ENCODE measurements at places on chromosomes 12 and 14.

GRCh38 chr14:31541702-31542101, 19.5 kb upstream of the NUBPL start:
- no peak for DNase-seq

GRCh38 chr14:89486961-89487360, 69.9 kb upstream of the FOXN3 start:
- DNase-seq: no peak

DNA sequence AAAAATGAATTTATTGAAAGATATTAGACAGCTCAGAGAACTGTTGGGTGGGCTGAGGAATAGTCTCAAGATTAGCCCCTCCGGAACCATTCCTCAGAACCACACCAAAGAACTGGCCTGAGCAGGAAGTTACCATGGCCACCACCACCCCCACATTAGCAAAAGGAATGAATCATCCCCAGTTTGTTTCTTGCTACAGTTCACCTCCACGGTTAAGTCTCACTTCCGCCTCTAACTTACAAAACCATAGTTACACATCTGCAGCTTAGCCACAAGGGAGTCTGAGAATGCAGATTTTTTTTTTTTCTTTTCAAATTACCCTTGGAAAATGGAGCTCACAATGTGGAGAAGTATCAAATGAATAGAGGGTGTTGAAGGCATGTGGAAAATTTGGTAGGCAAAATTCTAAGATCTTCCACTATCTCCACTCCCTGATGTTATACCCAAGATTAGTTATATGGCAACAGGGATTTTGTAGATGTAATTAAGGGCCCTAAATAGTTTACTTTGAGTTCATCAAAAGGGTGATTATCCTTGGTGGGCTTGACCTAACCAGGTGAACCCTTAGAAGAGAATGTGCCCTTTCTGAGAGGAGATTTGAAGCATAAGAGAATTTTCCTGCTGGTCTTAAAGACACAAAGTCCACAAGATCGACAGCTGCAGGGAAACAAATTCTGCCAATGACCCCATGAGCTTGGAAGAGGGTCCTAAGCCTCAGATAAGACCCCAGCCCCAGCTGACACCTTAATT, 129.8 kb upstream of the KRR1 start:
- no peak for DNase-seq

DNA sequence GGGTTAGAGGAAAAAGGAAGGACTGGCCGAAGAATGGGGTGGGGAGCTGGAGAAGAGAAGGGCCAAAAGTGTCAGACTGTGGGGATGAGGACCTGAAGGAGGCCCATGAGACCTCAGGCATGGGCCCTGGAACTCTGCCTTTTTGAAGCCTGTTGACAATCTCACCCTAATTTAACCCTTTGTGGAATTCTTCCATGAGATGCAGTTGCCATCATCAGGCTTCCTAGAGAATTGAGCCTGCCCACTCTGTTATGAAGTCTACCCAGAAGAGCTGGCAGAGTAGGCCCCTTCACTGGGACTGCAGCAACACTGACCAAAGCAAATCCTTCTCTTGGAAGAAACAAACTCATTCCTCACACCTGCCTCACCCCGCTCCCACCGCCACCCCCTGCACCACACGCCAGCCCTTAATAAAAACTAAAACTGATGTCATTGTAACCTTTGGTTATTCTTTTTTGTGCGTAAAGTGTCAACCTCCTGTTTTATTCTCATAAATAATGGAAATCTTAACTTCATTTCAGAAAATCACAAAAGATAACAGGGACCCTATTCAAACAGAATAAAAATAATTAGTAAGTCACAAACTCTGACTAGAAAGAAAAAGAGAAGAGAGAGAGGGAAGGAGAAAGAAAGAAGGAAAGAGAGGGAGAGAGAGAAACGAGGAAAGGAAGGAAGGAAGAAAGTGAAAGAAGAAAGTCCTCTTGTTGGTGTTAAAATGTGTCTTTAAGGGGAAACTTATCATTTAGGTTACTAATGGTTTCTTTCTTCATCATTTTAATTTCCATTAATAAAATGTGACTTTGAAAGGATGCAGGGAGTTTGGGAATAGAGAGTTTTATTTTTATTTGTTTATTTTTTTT, 61.3 kb downstream of the CRADD start:
- DNase-seq: no peak

GRCh38 chr14:77989441-77989991, 180.7 kb upstream of the NRXN3 start:
- no peak for DNase-seq

DNA sequence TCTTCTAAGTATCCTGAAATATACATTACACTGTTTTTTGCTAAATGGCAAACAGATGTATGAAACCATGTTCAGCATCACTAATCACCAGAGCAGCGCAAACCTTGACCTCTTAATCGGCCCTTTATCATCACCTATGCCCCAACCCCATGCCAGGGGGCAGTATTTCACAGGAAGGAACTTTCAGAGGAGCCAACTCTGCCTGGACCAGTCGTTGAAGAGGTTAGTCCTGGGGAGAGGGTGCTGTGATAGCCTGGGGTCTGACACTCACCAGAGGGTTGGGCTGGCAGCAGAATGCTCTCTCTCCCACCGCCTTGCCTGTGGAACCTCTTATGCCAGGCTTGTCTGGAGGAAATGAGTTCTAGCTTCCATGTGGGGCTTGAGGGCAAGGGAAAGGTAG, 411.7 kb downstream of the TMEM117 start:
- DNase-seq: no peak

DNA sequence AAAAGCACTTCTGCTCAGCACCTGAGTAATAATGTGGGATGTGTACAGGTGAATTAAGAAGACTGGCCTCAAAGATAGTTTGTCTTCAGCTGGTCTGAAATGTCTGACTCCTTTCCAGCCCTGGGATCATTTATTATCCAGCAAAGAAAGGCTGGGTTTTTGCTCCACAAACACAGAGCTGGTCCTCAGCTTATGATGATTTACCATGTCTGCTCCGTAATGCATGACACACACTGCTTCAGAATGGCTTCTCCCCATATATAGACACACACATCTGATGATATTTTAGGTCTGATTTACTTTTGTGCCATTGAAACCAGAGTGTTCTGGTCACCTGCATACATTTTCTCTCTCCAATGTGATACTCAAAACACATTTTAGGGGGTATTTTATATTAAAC, 225.0 kb downstream of the SLC25A21 start:
- no peak for DNase-seq

DNA sequence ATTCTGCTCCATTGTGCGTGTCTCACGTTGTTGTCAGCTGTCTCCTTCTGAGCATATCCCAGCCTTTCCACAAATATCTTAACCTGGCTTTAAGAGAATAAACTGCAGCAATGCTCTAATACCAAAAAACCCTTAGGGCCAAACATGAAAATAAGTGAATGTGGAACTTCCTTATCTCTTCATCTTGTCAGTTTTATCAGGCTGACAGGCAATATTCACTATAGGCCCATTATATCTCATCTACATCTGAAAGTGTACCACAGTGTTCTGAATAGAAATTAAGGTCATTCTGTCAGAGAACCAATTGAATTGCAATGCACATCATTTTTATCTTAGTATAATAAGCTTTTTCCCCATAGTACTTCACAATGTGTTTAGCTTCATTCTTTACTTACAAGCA, 933.1 kb upstream of the FBXO33 start:
- DNase-seq: no peak

DNA sequence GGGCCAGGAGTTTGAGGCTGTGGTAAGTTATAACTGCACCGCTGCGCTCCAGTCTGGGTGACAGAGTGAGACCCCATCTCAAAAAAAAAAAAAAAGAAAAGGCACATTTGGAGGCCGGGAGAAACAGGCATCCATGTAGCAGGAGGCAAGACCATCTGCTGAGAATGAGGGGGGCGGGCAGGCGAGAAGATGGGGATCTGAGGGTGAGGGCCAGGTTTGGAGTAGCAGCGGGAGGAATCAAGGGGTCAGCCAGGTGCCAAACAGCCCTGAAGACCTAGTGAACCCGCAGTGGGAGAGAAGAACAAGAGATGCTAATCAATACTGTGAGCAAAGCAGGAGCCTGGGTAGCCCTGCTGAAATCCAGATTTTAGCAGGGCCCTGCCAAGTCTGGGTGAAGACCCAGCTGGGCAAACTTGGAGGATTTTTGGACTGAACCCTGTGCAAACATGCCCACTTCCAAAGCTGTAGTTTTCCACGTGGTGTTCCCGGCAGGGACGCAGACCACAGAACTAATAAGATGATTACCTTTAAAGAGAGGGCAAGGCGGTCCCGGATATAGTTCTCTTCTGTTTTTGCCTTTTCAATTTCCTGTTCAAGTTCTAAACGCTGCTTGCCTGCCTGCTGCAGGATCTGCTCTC, 61.0 kb downstream of the NIN start:
- DNase-seq: no peak

DNA sequence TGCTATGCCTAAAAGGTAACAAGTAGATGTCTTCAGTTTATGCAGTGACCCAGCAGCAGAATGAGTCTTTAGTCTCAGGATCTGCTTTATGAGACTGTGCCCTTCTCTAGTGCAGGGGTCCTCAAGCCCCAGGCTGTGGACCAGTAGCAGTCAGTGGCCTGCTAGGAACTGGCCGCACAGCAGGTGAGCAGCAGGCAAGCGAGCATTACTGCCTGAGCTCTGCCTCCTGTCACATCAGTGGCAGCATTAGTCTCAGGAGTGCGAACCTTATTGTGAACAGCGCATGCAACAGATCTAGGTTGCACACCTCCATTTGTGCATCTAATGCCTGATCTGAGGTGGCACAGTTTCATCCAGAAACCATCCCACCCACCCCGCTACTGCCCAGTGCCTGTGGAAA, 38.4 kb downstream of the LRP6 start:
- no peak for DNase-seq

DNA sequence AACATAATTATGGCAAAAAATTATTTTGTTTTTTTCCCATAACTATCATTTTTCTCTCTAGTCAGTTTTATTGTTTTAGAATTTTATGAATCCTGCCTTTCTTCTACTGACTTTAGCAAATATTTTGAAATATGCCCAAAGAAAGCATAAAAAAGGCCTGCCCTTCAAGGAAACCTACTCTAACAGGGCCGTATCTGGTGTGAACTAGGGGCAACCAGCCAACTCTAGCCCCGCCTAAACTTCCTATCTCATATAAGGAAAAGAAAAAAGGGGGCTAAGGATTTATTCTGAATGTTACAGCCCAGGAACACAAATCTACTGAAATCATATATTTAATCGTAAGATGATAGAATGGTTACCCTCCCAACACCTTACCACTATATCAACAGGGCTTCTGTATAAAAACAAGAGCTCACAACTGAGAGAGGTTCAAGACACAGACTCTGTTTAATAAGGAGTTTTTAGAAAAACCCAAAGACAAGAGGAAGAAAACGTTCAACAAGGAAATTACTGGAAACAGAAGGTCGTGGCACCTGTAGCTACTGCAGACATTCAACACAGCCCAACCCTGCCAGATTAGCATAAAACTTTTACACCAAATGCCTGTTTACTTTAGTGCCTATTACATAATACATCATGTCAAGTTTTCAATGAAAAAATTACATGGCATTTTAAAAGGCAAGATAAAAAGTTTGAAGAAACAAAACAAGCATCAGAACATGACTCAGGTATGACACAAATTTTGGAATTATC, 12.9 kb upstream of the EPYC start:
- no peak for DNase-seq

GRCh38 chr14:51552768-51553404, 98.8 kb upstream of the FRMD6 start:
- no peak for DNase-seq

DNA sequence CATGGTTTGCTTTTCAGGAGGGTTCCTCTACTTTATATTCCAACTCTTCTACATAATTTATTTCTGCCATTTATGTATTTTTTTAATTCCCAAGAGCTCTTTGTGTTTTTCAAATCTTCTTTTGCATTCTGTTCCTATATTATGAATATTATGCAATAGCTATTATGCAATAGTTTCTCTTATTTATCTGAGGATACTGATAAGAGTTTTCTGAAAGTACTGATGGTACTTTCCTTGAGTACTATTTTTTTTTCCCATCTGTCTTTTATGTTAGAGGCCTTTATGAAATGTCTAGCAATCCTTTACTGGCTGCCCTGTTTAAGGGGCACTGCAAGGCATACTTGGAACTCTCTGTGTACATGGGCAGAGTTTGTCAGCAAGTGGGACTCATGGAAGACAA, 93.4 kb downstream of the SLC41A2 start:
- no peak for DNase-seq

GRCh38 chr12:18285161-18285560, 23.8 kb downstream of the PIK3C2G start:
- no peak for DNase-seq

DNA sequence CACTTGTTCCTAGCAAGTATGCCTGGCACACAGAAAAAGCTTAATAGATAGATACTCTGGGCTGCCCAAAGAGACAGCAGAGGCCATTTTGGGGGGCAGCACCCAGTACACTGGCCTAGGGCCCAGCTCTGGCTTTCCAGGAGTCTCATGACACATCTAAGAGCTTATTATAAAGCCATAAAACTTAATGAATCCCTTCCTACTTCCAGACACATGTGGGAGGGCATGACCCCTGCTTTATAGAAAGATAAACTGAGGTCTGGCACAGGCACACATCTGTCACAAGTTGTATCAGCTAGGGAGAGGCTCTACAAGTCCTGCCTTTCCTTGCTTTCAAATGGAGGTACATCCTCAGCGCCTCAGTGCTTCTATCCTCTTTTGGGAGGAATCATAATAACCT, 27.1 kb downstream of the FMNL3 start:
- no peak for DNase-seq

- peak; percentile 57 for DNase-seq
Observed at GRCh38 chr14:54669721-54670561, 103.0 kb downstream of the SAMD4A start.

GRCh38 chr12:132400011-132400641, 70.7 kb upstream of the GALNT9 start:
- DNase-seq: no peak

DNA sequence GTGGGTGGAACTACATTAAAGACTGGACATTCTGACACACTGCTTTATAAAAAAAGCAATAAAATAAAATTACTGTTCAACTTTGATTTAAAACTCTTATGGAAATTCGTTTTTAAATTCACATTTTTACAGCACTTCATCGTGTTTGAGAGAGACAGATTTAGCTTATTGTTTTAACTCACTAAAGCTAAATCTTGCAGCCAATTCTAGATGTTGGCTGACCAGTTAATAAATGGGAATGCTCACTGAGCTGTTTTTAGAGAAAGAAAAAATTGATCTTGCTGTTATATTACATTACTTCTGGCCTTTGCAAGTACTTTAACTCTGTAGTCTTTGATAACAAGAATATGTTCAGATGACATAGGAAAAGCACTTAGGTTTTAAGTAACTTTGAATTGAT, 157.1 kb downstream of the PLCZ1 start:
- no peak for DNase-seq

DNA sequence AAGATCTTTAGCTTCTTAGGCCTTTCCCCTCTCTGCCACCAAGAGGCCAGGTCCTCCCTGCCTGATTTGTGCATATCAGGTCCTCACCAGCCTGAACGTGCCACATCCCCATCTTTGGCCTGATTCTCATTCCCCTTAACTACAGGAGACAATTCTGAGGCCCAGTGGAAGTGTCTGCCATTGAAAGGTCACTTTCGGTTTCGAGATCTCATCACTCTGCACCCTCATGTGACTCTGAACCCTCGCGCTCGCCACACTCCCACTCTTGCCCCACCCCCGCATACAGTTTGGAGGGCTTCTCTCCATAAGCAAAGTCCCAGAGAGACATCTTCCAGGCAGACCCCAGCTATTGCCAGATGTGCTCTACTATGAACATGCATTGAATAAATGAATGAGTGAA, 189.0 kb downstream of the NTF3 start:
- no peak for DNase-seq

GRCh38 chr14:56199982-56200577, 81.9 kb downstream of the PELI2 start:
- DNase-seq: no peak

- no peak for DNase-seq
Observed at GRCh38 chr14:74698465-74698864, 14.4 kb downstream of the AREL1 start.
